ENCODE measurements at places on chromosomes 4 and X.

- no peak for DNase-seq
Observed at GRCh38 chrX:123504630-123505270, 228.1 kb downstream of the THOC2 start.

DNA sequence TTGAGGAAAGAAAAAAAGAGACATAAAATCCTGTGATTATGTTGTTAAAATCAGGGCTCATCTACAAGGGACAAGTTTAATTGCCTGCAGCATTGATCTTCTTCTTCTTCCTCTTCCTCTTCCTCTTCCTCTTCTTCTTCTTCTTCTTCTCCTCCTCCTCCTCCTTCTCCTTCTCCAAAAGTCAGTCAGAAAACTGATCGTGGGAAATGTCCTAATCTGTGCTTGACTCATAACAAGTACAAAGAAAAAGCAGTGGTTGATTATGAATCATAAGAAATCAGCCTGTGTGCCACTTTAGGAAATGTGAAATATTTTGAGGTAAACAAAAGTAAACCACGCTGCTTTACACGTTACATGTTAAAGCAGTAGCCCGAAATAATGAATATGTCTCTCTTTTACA is 2.7 kb upstream of the ATP10D start:
- no peak for DNase-seq

- DNase-seq: no peak
Observed at GRCh38 chrX:41716767-41717473, 7.1 kb upstream of the GPR82 start.

DNA sequence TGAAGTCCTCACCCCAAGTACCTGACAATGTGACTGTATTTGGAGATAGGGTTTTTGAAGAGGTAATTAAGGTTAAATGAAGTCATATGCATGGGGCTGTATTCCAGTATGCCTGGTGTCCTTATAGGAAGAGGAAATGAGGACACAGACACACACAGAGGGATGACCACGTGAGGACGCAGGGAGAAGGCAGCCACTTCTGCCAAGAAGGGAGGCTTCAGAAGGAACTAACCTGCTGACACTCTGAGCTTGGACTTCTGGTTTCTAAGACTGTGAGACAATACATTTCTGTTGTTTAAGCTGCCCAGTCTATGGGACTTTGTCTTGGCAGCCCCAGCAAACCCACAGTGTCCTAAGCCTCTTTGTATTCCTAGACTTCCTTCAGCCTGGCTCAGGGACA is 3.0 kb upstream of the SLC2A9 start:
- DNase-seq: no peak

GRCh38 chr4:51894059-51894645 is 51.2 kb downstream of the DCUN1D4 start:
- DNase-seq: no peak

DNA sequence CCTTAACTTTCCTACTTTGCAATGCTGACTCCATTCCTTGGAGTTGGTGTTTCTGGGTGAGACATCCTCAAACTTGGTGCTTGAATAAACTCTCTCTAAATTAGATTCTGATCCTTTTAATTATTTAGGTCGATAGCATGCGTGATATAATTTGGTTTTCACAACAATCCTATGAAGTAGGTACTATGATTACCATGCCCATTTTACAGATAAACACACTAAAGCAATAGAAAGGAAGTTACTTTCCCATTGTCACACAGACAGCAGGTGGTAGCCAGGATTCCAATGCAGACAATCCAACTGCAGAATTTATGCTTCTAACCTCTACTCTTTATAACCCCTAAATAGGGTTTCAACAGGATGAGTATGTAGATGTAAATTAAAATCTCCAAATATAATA is 21.7 kb upstream of the AASDH start:
- DNase-seq: no peak

DNA sequence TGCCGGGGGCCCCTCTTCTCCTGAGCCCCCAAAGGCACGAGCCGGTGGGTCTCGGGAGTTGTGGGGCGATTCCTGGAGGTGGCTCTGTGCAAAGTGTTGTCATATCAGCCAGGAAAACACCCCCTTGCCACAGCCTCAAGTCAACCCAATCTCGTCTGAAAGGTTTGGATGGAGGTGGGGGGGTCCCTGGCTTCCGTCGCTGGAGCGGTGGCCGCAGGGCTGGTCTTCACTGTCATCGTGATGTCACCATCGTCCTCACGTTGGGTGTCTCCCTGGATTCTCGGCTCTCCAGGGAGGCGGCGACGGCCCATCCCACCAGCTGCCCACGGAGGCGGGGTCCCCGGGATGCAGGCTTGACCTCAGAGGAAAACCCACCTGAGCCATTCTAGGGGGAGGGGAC is 38.3 kb upstream of the PPP2R3B start:
- DNase-seq: no peak

- DNase-seq: no peak
Observed at GRCh38 chrX:153327561-153327960, 6.0 kb upstream of the PNMA6F start.

DNA sequence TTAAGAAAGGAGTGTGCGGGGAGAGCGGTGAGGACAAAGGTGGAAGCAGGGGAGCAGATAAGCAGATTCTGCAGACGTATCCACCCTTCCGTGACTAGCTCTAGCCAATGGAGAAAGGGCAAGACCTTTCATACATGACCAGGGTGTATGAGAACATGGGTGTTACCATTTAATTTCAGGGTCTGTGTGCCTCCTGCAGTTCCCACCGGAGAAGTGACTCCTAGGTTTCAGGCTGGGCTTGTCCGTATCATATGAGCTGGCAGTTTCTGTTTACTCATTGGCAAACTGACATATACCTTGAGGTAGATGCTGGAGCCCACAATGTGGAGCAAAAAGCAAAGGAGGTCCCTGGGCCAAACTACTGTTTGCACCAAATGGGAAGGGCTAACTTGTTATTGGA is 6.8 kb downstream of the RBM47 start:
- DNase-seq: no peak

GRCh38 chr4:6224735-6225134 is 24.4 kb upstream of the JAKMIP1 start:
- DNase-seq: no peak

DNA sequence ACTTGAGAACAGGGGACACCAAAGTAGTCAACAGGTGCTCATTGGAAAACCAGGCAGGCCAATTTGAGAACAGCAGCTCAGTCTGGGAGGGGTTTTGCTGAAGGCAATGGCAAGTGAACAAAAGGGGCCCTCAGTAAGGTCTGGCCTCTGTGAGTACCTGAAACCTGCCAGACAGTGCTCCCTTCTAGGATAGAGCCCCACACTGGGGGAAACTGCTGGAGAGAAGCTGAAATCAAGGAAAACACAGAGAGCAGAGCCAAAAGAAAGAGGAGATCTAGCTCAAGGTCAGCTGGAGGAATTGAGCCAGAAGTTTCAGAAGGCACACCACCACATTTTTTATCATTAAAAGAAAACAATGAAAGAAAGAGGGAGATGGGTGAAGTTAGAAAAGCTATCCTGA is 28.2 kb downstream of the PNMA6E start:
- DNase-seq: no peak

- DNase-seq: peak; percentile 17
Observed at GRCh38 chrX:41180194-41180908, 95.1 kb downstream of the USP9X start.

GRCh38 chrX:53263597-53264094 is 17.7 kb downstream of the IQSEC2 start:
- no peak for DNase-seq

DNA sequence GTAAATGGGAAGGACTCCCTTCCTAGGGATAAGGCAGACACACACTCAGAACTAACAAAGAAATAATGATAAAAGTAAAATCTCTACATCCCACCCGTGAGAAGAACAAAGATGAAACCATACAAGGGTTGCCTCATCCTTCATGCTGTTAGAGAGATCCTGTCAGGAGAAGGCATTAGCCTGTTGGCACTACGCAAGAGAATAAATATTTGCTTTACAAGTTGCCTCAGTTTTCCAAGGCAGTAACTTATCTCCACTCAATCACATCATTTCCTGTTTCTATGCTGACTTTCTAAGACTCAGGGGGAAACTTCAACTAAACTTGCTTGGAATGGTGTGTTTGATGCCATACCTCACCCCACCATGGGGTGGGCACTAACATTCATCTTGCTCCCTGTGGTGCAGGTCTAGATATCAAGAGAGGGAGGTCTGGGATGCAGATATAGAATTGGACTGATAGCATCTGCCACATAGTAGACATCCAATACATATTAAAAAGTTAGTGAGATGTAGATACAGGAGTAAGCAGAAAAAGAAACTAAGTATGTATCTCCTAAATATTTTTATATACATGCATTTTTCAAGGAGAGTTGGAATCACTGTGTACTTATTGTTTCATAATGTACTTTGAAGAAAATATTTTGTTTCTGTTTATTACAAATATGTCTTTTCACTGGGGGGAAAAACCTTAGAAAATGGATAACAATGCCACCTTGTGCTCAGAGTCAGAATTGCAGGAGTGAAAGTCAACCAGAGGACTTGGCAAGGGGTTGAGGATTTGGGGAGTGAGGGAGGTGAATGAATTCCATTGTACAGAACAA is 57.2 kb upstream of the BEX4 start:
- no peak for DNase-seq

- no peak for DNase-seq
Observed at GRCh38 chr4:86600007-86600653, 6.0 kb downstream of the PTPN13 start.

DNA sequence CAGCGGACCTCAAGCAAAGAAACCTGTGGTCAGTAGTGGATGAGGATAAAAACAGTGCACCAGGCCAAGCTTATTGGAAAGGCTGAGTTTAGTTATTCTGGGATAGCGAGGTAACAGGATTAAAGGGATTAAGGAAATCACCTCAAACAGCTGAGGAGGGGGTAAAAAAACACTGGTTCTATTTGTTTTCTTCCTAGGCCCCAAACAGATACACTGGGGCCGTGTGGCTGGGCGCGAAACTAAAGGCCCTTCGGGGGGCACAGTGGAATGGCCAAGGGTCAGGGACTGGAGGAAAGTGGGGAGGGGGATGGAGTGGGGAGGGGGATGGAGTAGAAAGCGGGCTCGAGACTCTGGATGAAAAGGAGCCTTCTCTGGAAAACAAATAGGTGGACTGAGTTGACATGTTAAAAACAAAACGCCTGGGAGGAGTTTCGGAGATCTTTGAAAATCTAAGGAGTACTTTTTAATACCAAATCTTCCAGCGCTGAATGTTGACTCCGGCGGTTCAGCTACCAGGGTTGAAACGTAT is 2.9 kb downstream of the SOX3 start:
- no peak for DNase-seq

DNA sequence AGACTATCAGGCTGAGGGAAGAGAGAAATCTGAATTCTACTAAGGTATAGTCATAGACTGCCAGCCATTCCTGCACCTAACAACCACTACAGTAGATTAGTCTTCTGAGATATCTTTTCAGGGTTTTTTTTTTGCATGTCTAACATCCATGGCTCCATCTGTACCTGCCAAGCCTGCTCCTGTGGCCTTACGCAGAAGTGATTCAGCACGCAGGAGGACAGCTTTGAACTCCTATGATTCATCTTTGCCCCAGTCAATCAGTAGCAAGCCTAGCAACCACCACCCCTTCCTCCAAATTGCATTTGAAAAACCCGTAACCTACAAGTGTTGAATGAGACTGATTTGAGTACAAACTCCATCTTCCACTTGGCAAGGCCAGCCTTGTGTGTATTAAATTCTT is 520.7 kb upstream of the HS3ST1 start:
- DNase-seq: no peak

GRCh38 chr4:168796362-168797106 is 213.5 kb downstream of the CBR4 start:
- no peak for DNase-seq

Measured in AG09309 (cell line).